ENCODE measurements at places on chromosomes 2 and 18.

- no peak for DNase-seq
These were observed 177.8 kb downstream of the LNPK start for GRCh38 chr2:175824243-175824642.

- DNase-seq, result no peak
These were observed 419.8 kb upstream of the TRIB2 start for GRCh38 chr2:12296915-12297314.

- DNase-seq, result peak; percentile 43
These were observed 625 bp downstream of the ARPC2 start for GRCh38 chr2:218217360-218218267.

GRCh38 chr2:130987519-130988425 is 105.5 kb downstream of the FAM168B start:
- no peak for DNase-seq
